SHP77 treated with DMSO at 0.1 percent for 48 hours (cell line): ENCODE measurements at places on chromosomes 1 and 21.

DNA sequence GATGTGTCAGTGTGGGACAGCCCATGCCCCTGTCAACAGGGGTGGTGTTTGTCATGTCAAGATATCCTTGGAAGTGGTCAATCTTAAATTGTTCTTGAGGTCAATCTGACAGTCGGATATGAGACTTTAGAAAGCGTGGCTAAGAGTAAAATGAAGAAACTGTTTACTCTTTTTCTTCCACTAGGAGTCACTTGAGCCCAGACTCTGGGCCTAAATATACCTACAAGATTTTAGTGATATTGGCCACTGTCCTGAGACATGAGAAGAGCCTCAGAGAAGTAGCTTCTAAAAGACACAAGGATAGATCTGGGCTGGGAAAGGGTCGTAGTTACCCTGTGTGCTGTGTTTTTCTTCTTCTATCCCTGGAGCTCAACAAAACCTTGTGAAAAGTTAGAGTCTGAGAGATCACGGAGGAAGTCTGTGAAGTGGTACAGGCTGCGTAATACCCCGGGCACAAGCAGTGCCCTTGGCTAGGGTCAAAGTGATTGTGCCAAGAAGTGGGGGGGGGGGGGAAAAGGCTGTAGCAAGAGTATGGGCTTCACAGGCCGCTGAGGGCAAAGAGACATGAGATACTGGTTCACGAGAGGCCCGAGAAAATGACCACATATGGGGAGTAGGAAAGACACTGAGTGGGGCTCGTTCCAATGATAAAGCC, 355.2 kb upstream of the GREM2 start:
- no peak for DNase-seq

DNA sequence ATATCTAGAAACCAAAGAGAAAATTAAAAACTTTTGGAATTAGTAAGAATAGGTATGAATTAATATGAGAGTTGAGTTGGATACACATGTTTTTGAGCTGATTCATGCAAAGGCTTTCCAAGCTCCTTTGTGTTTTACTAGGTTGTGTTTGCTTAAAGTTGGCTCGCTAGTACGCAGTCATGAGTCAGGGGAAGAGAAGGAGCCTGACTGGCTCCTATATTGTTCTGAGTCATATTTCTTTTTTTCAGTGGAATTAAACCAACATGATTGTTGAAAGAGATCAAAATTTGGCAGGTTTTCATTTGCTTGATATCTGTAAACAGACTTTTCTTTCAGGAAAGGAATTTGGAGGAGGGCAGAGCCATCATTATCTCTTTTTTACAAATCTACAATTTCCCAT, 66.7 kb downstream of the MAGI3 start:
- peak; percentile 14 for DNase-seq

GRCh38 chr1:218874313-218874712, 299.4 kb upstream of the LYPLAL1 start:
- no peak for DNase-seq

GRCh38 chr1:193040011-193040410, 19.1 kb downstream of the UCHL5 start:
- no peak for DNase-seq

GRCh38 chr1:150513351-150513791, 2.2 kb upstream of the FALEC start:
- DNase-seq: peak; percentile 71

- no peak for DNase-seq
These were observed 46.5 kb upstream of the GREM2 start for GRCh38 chr1:240658312-240658960.

DNA sequence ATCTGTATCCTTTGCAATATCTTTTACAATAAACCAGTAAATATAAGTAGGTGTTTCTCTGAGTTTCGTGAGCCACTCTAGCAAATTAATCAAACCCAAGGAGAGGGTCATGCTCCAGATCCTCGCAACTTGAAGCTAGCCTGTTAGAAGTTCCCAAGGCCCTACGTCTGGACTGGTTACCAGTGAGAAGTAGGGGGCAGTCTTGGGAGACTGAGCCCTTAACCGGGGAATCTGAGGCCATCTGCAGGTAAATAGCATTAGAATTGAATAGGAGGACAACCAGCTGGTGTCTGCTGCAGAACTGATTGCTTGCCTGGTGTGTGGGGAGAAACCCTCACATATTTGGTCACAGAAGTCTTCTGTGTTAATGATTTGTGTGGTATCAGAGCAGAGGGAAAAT, 190.5 kb downstream of the RYR2 start:
- DNase-seq: no peak

DNA sequence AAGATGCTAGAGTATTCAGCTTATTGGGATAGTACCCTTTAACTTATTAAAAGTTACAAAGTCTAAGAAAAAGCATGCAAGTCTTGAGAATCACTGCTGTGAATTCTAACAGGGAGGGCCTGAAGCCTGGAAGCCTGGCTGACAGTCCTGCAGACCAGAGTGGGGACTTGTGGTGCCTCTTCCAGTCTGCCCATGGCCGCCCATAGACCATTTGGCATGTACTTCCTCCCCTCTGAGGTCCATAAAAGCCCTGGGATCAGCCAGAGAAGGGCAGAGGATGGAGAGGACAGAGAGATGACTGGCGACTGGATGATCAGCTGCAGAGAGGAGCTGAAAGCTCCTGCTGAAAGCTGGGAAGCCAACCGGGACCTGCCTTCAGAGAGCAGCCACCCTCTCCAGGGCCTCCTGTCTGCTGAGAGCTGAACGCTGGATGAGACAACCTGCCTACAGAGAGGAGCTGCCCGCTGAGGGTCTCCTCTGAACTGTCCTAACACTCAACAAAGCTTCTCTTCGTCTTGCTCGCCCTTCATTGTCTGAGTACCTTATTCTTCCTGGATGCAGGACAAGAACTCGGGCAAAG, 12.5 kb upstream of the SLC1A7 start:
- no peak for DNase-seq

DNA sequence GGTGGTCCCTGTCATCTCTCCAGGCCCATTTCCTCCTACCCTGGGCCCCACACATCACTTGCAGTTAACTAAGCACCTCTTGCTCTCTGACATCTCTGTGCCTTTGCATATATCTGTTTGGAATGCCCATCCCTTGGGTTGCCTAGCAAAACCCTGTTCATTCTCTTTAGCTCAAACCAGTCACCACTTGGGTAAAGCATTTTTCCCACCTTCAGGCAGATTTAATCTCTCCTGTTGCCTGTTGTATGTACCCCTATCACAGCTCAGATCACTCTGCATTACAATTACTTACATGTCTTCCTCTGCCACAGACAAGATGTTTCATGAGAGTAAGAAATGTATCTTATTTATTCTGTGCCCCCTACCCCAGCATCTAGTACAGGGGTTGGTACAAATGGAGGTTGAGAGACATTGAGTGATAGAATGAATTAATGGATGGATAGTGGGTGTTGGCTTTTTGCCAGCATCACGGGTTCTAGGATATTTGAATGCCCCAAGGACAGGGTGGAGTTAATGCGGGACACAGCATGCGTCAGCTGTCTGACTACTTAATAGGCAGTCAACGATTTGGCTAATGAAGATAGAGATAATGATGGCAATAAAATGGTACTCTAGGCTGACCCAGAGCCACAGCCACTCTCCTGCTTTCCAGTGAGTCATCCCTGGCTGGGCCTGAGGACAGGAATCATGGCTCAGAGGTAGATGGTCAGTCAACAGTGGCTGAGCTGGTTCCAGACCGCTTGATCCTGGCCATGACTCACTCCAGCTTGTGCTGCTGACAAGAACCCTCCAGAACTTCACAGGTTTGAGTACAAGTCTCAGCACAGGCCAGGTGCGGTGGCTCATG, 6.5 kb downstream of the NR0B2 start:
- DNase-seq: no peak

DNA sequence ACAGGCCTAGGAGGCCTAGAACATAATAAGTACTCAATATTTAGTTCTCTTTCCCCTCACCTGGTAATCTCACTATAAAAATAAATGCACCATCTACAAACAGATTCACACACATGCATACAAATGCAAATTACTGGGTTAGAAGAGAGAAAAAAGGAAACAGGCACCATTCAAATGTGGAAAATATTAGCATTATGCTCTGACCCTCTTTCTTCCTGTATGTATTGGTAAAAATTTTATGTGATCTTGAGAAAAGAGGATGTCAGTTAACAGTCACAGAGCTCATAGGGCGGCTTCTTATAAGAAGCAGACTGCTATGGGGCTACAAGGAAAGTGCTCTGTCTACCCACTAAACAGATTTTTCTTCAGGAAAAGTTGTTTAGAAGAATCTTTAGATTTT, 565.4 kb downstream of the LMO4 start:
- no peak for DNase-seq
